ENCODE measurements at places on chromosomes 7 and 10. TPM values are rescaled to one million over a fixed set of nuclear protein-coding genes. Genes with fewer than 3 reads are reported as not detected.

NKX1-2 gene
- total RNA-seq, result not detected

MACC1 gene
- total RNA-seq, result not detected

SYT15 gene
- 2.7 TPM for total RNA-seq

NUDT5 gene
- 126 TPM for total RNA-seq

OPN4 gene
- not detected for total RNA-seq

CCL24 gene
- total RNA-seq, result not detected

TMEM184A gene
- total RNA-seq, result 8.7 TPM

Measured in A549 treated with CpdA at 1 μM for 4 hours (cell line).